HFFc6 (cell line): ENCODE measurements at places on chromosomes 16 and 17. TPM values are rescaled to one million over a fixed set of nuclear protein-coding genes. Genes with fewer than 3 reads are reported as not detected.
A peak's percentile ranks its signal among the peaks of the same experiment; 100 is the strongest.

DNA sequence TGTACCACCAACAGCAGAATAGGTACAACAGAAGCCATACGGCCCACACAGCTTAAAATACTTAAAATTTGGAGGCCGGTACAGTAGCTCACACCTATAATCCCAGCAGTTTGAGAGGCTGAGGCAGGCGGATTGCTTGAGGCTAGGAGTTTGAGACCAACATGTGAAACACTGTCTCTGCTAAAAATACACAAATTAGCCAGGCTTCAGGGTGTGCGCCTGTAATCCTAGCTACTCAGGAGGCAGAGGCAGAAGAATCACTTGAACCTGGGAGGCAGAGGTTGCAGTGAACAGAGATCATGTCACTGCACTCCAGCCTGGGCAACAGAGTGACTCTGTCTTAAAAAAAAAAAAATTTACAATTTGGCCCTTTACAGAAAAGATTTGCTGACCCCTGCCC, 17.0 kb downstream of the GFOD2 start:
- DNase-seq = no peak

DNA sequence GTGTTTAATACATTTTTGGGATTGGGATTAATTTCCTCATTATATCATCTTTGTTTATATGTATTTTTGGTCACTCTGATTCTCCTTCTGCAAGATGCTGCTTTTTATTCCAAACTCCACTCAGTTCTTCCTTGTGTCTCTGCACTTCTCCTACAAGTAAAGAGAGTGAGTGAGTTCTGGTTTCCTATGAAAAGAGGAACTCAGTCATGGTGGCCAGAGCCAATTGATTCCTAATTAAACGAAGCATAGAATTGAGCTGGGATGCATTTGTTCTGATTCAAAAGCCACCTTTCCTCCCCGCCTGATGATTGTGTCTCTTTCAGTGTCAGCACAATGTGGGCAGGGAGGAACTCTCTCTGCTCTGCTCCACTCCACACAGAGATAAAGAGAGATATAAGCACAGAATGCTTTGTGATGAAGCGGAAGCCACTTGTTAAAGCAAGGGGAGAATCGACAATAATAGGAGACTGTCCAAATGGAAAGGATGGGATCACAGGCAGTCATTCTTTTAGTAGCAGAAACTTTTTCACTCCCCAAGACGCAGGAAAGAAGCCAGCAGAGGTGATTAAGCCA, 121.3 kb upstream of the GOT2 start:
- no peak for DNase-seq

GRCh38 chr16:27398894-27399853, 2.8 kb upstream of the IL21R start:
- DNase-seq = no peak

DNA sequence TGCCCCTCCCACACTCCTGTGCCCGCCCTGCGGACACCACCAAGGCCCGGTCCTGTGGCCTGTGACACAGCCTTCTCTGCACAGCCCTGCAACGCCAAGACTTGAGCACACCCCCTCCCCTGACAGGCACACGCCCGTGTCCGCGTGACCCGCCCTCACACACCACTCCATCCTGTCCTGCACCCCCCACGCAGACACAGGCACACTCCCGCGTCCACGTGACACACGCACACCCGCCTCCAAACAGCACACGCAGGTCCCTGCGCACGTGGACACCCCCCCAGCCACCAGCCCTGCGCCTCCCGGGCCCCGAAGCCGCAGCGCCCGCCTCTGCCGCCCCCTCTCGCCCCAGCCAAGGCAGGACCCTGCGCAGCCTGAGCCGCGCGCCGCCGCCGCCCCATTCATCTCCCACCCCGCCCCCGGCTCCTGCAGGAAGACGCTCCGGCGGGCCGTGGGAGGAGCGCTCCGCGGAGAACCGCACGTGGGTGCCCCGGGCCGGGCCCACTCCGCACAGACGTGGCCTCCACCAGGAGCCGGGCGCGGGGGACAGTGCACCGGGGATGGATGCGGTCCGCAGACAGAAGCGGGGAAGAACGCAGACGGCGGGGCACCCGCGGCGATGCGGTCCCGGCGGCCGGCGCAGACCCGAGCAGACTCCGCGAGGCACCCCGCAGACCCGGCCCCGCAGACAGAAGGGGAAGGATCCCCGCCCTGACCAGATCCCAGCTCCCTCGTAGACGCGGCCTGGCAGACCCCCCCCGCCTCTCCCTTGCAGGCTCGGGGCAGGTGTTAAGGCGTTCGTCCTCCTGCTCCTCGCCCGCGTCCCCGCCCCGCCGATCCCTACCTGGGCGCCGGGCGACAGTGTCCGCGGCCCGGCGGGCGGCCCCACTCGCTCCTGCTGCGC, 506 bp downstream of the CAMKK1 start:
- peak; percentile 75 for DNase-seq

DNA sequence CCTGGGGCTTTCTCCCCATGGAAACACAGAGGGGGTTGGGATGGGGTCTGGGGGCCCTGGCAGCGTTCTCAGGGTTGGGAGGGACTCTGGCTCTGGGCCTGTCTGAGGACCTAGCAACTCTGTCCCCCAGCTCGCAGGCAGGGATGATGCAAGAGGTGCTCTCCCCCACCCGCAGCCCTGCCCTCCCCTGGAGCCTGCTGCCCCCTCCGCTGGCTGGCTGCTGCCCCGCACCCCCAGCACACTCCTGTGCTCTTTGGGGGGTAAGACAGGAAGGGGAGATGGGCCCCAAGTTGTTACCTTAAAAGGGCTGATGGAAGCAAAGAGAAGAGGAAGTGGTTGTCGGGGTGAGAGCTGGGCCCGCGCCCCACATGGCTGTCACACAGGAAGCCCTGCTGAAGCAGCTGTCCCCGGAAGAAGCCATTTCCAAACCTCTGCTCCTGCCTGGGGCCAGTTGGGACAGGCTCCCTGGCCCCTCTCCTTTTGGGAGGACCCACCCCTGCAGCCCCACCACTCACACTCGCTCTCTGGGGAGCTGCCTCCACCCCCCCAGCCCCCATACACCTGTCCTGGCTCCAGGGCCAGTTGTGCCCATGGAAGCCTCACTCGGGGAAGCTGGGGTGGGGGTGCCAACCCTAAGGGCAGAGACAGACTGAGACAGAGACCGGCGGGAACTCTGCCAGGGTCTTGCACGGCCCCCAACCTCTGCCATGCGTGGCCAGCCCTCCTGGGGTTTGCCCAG, 2.5 kb downstream of the CORO1A start:
- DNase-seq = no peak

DNA sequence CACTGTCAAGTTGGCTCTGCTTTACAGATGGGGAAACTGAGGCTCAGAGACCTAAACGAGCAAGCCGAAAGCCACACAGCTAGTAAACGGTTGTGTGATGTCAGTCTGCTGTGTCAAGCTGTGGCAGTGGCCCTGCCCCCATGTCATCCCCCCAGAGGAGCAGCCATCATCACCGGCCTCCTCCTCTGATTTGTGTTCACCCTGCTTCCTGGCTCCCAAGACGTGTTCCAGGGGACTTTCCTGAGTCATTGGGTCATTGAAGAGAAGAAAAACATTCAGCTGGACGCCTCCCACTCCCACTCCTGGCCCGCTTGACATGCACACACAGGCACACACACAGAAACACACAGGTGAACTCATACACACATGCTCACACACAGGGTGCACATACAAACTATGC, 54.0 kb upstream of the CIBAR2 start:
- DNase-seq = no peak

- peak; percentile 88 for DNase-seq
Measured at GRCh38 chr16:24748242-24748641, 18.8 kb downstream of the TNRC6A start.

GRCh38 chr17:20067711-20068110, 58.6 kb downstream of the SPECC1 start:
- no peak for DNase-seq

DNA sequence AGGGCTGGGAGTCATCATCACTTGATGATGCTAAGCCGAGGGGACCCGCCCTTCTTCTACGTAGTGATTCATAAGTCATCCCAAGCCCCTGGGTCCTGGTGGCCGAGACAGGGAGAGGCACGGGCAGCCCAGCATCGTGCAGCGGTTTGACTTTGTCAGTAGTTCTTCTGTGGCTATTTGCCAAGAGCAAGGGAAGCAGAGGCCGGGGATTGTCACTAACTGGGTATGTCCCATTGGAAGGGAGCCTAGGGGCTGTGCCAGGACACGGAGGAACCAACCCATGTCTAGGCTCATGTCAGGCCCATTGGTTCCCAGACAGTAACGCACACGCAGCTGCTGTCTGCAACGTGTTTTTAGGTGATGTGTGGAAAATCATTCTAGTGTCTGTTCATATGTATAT, 58.5 kb downstream of the ATP2C2 start:
- DNase-seq = no peak

DNA sequence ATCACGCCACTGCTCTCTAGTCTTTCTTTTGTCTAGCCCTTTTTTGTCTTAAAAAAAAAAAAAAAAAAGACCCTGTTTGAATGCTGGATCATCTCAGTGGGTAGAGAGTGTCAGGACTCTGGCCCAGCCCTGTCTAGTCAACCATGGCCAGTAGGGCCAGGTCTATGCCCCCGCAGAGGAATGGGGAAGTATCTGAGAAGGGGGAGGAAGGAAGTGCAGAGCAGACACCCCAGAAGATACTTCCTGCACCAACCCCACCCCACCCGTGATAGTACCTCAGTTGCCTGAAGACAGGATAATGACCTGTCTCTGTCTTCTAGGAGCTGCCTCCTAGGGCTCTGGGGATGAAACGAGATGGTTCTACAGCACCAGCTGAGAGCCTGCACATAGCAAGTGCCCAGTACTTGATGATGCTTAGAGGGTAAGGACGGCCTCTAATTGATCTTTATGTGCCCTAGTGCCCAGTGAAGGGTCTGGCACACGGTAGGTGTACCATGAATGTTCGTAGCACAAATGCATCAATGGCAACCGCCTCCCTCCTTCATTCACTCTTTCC, 55.4 kb downstream of the ABAT start:
- DNase-seq = no peak

DNA sequence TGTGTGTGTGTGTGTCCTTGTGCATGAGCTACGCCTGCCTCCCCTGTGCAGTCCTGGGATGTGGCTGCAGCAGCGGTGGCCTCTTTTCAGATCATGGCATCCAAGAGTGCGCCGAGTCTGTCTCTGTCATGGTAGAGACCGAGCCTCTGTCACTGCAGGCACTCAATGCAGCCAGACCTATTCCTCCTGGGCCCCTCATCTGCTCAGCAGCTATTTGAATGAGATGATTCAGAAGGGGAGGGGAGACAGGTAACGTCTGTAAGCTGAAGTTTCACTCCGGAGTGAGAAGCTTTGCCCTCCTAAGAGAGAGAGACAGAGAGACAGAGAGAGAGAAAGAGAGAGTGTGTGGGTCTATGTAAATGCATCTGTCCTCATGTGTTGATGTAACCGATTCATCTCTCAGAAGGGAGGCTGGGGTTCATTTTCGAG, 22.5 kb downstream of the STAT5A start:
- DNase-seq = no peak

DNA sequence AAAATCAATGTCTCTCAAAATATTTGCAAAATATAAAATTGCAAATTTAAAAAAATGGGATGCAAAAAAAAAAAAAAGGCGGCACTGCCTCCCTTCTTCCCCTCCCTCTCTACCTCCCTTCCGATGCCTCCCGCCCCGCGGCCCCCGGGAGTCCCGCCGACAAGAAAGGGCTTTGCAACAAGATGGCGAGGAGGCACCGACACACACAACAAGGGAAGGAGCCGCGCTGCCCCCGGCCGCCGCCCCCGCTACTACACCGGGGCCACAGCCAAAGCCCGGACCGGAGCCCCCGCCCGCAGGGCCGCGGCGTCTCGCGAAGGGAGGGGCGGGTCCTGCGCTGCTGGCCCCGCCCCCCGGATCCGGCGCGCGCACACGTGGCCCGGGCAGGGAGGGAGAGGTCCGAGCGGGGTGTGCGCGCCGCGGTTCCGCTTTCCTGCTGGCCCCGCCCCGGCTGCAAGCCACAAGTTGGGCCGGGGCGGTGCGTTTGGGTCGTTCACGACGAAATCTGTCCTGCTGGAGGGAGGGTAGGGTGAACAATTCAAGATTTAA, at the start of gene MNT:
MNT (minus strand) TSS at position 184 of the 549 bp plus-strand sequence. CDS start 348 bp downstream, outside the sequence.
- DNase-seq = peak; percentile 90

DNA sequence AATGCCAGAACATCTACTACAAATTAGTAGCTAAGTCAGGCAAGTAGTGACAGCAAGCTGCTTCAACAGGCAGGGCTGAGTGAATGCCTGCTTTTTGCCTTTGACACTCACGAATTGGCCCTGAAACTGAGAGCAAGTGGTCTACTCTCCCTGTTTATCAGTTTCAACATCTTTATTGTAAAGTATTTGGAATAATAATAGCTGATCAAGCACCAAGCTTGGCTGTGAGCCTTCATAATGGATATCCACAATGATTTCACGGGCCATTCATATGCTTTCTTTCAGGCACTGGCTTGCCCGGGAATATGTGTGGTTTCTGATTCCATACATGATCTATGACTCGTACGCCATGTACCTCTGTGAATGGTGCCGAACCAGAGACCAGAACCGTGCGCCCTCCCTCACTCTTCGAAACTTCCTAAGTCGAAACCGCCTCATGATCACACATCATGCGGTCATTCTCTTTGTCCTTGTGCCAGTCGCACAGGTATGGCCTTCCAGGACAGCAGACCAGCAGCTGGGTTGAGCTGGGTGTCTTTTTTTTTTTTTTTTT, 5.2 kb downstream of the TLCD3A start:
- no peak for DNase-seq

- no peak for DNase-seq
Measured at GRCh38 chr16:86511317-86512161, 1.2 kb downstream of the FOXF1 start.

DNA sequence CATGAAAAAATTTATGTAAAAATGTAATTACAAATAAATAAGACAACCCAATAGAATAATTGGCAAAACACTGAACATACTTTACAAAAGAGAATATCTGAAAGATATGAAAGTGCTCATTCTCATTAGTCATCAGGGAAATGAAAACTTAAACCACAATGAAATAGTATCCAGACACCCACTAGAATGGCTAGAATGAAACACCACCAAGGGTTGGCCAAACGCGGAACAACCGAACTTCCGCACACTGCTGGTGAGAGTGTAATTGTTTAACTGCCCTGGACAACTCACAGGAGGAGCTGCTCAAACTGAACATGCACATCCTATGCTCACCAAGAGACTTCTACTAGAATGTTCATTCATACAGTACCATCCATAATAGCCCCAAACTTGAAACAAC, 5.8 kb upstream of the ZDHHC7 start:
- no peak for DNase-seq

DNA sequence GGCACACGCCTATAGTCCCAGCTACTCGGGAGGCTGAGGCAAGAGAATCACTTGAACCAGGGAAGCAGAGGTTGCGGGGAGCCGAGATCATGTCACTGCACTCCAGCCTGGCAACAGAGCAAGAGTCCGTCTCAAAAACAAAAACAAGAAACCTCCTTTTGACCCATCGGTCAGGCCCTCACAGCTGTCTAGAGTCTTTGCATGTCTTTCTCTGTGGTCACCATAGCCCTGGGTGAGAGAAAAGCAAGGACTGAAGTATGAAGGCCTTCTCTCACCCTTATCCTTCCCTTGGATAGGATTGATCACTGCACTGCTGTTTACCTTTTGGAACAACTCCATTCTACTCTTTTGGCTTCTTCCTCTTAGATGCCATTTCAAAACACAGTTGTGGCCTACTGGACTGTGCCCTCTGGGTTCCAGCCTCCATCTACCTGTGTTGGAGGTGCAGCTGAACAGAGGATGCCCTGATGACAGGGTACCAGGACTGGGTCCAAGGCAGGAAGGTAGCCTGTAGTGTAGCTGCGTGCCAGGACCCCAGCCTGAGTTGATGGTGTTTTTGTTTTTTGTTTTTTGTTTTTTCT, 37.1 kb downstream of the LDHD start:
- DNase-seq = no peak

Gene RGS11
- 1.6 to 2.4 TPM (median 2.1 TPM) in 3 replicates for total RNA-seq

Gene CEP112
- total RNA-seq = 6.6 and 7.2 TPM in 2 replicates

Gene CNTNAP1
- total RNA-seq = 30.6 to 43.7 TPM (median 30.6 TPM) in 3 replicates

Gene MRPL10
- total RNA-seq = 39.4 to 48.8 TPM (median 44.3 TPM) in 3 replicates

Gene RAB26
- 0.51 to 0.55 TPM in 2 of 3 replicates, not detected in the other for total RNA-seq

Gene TBC1D24
- total RNA-seq = 19.7 to 30.3 TPM (median 26.4 TPM) in 3 replicates
